ENCODE measurements at places on chromosomes 4 and X. TPM values are rescaled to one million over a fixed set of nuclear protein-coding genes. Genes with fewer than 3 reads are reported as not detected.

DNA sequence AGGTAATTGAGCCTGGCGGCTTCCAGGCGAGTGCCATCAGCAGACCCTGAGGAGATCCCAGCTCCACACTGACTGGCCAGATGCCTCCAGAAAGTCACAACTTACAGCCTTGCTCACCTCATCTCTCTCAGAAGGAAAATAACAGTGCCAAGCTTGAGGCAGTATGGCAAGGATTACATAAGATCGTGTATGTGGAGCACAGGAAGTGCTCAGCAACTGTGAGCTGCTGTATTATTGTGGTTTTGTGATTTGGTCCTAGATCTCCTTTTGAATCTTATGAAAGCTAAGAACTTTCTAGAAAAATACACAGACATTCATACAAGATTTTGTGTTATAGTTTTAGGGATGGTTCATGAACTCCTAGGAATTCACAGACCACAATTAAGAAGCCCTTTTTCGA lies 14.0 kb downstream of the RASL11B start:
- H3K27me3 ChIP-seq, result no peaks in the 10 kb centered on the region
- H3K27ac ChIP-seq, result no peak overlapping the region
- H3K4me1 ChIP-seq, result peaks cover 7% of the 10 kb centered on the region
- H3K4me3 ChIP-seq, result no peak overlapping the region
- peaks cover 5% of the 10 kb centered on the region for H3K36me3 ChIP-seq

Gene AFM
- total RNA-seq, result not detected

GRCh38 chr4:77007358-77008230 lies 58.0 kb downstream of the SEPTIN11 start:
- peaks cover 11% of the 10 kb centered on the region for H3K36me3 ChIP-seq
- H3K4me1 ChIP-seq, result peaks cover 38% of the 10 kb centered on the region
- H3K27ac ChIP-seq, result peak overlapping the region; percentile 69

DNA sequence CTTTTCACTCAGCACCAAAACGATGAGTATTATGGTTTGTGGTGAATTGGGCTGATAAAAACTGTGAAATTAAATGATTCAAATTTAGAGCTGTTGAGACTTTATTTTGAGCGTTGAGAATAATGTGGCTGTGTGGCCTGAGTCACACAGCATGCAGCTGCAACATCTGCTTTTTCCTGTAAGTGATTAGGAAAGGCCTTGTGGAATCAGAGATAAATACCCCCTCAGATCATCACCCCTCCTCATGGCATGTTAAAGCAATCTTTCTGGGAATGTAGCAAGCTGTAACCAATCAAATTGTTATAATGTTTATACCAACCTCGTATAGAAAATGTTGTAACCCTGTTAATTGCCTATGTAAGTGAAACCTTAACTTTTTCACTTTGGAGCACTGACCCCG lies 90.0 kb upstream of the GRPR start:
- no peak overlapping the region for H3K27ac ChIP-seq
- no peak for DNase-seq
- peaks cover 2% of the 10 kb centered on the region for H3K27me3 ChIP-seq

Gene MAGEB17
- total RNA-seq, result not detected

DNA sequence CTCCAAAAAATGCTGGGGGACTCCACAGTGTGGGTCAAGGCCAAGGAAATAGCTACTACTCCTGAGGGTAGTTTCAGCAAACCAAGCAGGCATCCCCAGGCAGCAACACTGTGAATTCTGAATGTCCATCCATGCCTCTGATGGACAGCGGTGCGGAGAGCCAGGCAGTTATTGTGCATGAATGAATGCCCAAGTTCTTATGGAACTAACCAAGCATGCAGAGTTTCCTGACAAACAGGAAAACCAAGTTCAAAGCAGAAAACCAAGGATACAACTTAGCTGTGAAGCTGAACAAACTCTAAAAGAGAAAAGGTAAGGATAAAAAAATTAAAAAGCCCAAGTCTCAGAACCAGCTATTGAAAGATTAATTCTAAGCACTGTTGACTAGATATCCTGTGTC lies 642.6 kb upstream of the HS3ST1 start:
- H3K4me1 ChIP-seq, result no peaks in the 10 kb centered on the region
- no peak overlapping the region for H3K27ac ChIP-seq
- no peak overlapping the region for H3K4me3 ChIP-seq
- no peaks in the 10 kb centered on the region for H3K36me3 ChIP-seq

Gene SYTL4
- not detected for total RNA-seq

DNA sequence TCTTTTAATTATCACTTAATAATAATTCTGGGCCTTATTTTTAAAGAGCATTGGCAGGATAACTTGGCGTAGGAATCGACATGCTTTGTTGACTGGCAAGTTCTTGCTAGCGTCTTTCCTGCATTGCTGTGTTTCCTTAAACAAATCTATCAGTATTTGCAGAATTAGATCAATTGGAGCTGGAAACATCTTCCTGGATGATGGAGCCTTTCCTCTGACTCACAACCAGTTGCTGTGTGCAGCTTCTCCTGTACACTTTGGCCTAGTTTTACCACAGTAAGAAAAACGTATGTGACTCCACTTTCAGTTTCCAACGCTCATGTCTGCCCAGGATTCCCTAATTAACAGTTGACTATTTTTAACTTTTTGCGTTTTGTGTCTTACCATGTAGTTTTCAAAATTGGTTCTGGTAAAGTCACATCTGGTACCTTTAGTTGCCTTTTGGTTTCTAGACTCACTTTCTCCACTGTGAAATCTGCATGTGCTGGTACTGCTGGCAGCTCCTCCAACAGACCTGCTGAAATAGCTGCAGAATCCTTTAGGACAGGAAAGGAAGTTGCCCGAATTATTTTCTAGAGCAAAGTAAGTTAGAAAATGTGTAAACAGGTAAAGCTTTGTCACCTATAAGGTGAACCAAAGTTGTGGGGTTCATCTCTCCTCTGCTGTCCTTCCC lies 553.2 kb upstream of the FAT1 start:
- no peak overlapping the region for H3K27ac ChIP-seq
- H3K27me3 ChIP-seq, result no peaks in the 10 kb centered on the region
- no peak overlapping the region for H3K4me3 ChIP-seq
- no peaks in the 10 kb centered on the region for H3K4me1 ChIP-seq
- DNase-seq, result no peak

GRCh38 chrX:11364835-11365234 lies 71.6 kb downstream of the AMELX start:
- no peaks in the 10 kb centered on the region for H3K27me3 ChIP-seq
- no peaks in the 10 kb centered on the region for H3K4me1 ChIP-seq
- H3K4me3 ChIP-seq, result no peak overlapping the region
- no peaks in the 10 kb centered on the region for H3K36me3 ChIP-seq
- DNase-seq, result no peak
- H3K27ac ChIP-seq, result no peak overlapping the region

Gene SUV39H1
- 33.6 TPM for total RNA-seq

DNA sequence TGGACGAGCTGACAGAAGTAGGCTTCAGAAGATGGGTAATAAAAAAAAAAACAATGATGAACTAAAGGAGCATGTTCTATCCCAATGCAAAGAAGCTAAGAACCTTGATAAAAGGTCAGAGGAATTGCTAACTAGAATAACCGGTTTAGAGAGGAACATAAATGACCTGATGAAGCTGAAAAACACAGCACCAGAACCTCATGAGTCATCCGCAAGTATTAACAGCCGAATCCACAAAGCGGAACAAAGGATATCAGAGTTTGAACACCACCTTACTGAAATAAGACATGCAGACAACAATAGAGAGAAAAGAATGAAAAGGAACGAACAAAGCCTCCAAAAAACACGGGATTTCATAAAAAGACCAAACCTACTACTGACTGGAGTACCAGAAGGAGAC lies 10.5 kb downstream of the NELFA start:
- no peak overlapping the region for H3K4me3 ChIP-seq
- H3K36me3 ChIP-seq, result peaks cover 75% of the 10 kb centered on the region
- no peak overlapping the region for H3K27ac ChIP-seq
- H3K27me3 ChIP-seq, result no peaks in the 10 kb centered on the region

DNA sequence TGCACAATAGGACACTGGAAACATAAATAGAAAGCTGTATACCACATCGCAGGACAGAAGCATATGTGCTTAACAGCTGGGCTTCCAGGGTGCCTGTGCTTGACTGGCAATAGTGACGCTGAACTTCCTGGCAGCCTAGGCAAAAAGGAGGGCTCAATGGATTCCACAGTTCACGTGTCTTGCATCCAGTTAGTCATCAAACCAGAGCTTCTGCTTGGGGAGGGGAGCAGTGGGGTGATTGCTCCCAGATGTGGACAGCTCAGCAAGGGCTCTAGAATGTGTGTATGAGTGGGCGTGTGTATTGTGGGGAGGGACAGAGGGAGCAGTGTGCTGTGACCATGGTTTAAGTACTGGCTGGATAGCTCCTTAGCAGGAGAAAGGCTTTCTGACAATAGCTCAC lies 2.3 kb downstream of the PRRG3 start:
- no peak overlapping the region for H3K4me3 ChIP-seq
- peaks cover 18% of the 10 kb centered on the region for H3K27me3 ChIP-seq
- no peaks in the 10 kb centered on the region for H3K36me3 ChIP-seq
- no peak overlapping the region for H3K27ac ChIP-seq
- no peaks in the 10 kb centered on the region for H3K4me1 ChIP-seq
- DNase-seq, result no peak

DNA sequence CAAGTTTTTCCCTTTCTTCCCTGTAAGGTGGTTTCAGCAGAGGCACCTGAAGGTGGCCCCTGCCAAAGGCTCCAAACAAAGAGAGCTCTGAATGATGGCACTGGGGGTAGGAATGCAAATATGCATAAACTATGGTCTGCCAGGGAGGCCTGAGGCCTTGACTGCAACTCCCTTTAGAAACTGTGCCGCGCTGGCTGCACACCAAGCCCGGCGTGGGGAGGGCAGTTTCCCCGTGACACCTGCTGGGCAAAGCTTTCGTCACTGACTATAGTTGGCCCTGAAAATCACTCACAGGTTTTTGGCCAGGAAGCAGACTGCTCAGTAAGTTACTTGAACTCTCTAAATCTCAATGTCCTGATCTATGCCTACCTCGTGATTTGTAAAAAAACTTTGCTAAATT lies 97.8 kb upstream of the ATOH1 start:
- H3K27me3 ChIP-seq, result no peaks in the 10 kb centered on the region
- H3K36me3 ChIP-seq, result no peaks in the 10 kb centered on the region
- H3K4me3 ChIP-seq, result no peak overlapping the region
- no peaks in the 10 kb centered on the region for H3K4me1 ChIP-seq

DNA sequence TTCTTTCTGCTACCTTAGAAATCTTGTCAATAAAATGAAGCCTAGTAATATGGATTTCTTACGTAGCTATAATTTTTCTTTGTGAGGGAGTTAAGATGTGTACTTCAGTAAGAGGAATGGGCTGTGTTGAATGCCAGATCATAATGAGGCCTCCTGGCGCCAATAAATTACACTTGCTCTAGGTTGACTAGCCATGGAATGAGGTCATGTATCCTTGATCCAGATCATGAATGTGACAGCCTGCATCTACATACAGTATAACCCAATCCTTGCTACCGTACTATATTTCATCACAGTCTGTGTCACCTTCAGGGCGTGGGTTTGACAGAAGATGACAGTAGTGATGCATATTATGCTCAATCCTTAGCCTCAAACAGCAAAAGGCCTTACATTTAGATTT lies 36.2 kb downstream of the NHS start:
- no peaks in the 10 kb centered on the region for H3K27me3 ChIP-seq
- DNase-seq, result no peak
- no peaks in the 10 kb centered on the region for H3K36me3 ChIP-seq
- no peak overlapping the region for H3K27ac ChIP-seq

Gene DNAAF6
- not detected for total RNA-seq

Gene NPFFR2
- not detected for total RNA-seq

Gene MAGEA6
- total RNA-seq, result not detected

Gene OTC
- not detected for total RNA-seq

- H3K4me3 ChIP-seq, result no peak overlapping the region
- no peaks in the 10 kb centered on the region for H3K36me3 ChIP-seq
- H3K4me1 ChIP-seq, result no peaks in the 10 kb centered on the region
- H3K27me3 ChIP-seq, result no peaks in the 10 kb centered on the region
Measured at GRCh38 chr4:52317981-52318380, 266.9 kb downstream of the SPATA18 start.

DNA sequence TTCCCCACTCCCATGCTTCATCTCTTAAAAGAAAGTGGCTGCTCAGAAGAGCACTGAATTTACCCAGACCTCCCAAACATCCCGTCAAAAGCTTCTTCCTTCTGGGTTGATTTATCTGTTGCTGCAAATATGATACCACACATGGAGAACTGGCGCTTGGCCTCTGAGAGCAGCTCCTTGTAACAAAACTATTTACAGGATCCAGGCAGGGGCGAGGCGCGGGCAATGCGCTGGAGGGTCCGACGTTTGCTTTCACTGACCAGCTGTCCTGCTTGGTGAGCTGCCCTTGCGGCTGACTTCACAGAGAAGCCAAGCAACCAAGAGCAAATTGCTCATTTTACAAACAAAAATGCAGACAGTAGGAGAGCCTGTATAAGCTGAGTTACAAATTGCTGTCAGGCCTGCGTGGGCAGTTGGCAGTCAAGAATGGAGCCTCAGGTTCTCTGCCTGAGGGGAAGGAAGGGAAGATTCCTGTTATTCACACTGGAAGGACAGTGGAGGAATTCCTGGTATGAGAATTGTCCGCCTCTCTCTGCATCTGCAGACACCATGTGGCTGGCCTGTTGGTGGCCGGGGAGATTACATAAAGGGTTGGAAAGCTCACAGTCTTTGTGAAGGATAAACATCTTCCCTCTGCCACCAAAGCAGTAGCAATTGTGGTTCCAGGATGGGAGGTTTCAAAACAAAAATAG lies 192.2 kb upstream of the LEF1 start:
- DNase-seq, result no peak
- H3K4me3 ChIP-seq, result no peak overlapping the region
- no peaks in the 10 kb centered on the region for H3K36me3 ChIP-seq
- H3K27me3 ChIP-seq, result peaks cover 2% of the 10 kb centered on the region
- peak overlapping the region; percentile 84 for H3K27ac ChIP-seq

Gene PPP1R2C
- not detected for total RNA-seq

GRCh38 chrX:53422086-53422860 lies at the start of gene SMC1A:
TSS of gene SMC1A (minus strand) at chrX:53422654. CDS start at chrX:53422600, 54 bp downstream.
- H3K27me3 ChIP-seq, result no peaks in the 10 kb centered on the region
- peaks cover 30% of the 10 kb centered on the region for H3K4me1 ChIP-seq
- peak within 1 kb of the TSS; percentile 97 for H3K27ac ChIP-seq
- peak; percentile 95 for DNase-seq

GRCh38 chrX:95903975-95904374 lies 780.7 kb upstream of the DIAPH2 start:
- no peaks in the 10 kb centered on the region for H3K4me1 ChIP-seq
- no peak for DNase-seq
- no peak overlapping the region for H3K27ac ChIP-seq
- H3K27me3 ChIP-seq, result no peaks in the 10 kb centered on the region

Gene SULT1E1
- not detected for total RNA-seq

GRCh38 chr4:152585023-152585441 lies 49.1 kb upstream of the FBXW7 start:
- H3K4me3 ChIP-seq, result peak overlapping the region; percentile 26
- H3K36me3 ChIP-seq, result no peaks in the 10 kb centered on the region
- H3K27ac ChIP-seq, result peak overlapping the region; percentile 84
- H3K27me3 ChIP-seq, result peaks cover 6% of the 10 kb centered on the region

Gene DCAF12L2
- not detected for total RNA-seq

Gene LRPAP1
- total RNA-seq, result 69.0 TPM

Gene ADGRG2
- not detected for total RNA-seq

DNA sequence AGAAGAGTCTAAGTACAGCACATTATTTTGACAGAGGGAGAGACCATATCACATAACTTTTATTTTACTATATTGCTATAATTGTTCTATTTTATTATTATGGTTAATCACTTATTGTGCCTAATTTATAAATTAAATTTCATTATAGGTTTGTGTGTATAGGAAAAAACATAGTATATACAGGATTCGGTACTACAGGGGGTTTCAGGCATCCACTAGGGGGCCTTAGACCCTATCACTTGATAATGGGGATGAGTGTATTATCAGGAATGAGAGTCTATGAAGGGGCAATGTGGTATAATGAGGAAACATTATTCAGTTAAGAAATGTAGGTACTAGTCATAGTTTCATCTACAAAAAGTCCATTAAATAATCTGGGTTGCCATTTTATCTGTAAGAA lies 833.1 kb downstream of the C4orf33 start:
- H3K4me3 ChIP-seq, result no peak overlapping the region
- no peaks in the 10 kb centered on the region for H3K36me3 ChIP-seq
- no peak overlapping the region for H3K27ac ChIP-seq
- no peaks in the 10 kb centered on the region for H3K4me1 ChIP-seq

Data from activated CD4-positive, alpha-beta T cell treated with anti-CD3 and anti-CD28 coated beads, Interleukin-2, amount 10 ng/mL, durations not matched to agents 7 days and 5 days (primary cell).